SHP77 (cell line): ENCODE measurements at places on chromosomes 16 and 17.

GRCh38 chr16:270381-271255, 5.1 kb downstream of the RGS11 start:
- DNase-seq: no peak

- DNase-seq: no peak
Measured at GRCh38 chr16:84058664-84059063, 16.1 kb upstream of the SLC38A8 start.

GRCh38 chr16:20318006-20318405, 9.3 kb downstream of the GP2 start:
- DNase-seq: no peak

DNA sequence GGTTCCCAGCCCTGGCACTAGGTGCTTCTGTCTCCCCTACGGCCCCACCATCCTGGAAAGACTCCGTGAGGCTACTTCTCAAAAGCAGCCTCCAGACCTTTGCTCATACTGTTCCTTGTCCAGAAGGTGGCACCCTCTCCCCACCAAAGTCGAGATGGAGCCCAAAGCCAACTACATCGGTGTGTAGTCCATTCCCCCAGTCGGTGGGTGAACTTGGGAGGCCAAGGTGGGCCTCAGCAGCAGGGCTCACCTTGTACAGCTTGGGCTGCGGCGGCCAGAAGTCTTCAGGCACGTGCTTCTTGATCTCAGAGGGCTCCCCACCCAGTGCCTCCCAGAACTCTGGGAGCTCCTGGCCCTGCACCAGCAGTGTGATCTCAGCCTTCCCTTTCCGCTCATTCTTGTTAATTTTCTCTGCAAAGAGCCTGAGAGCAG, 10.2 kb downstream of the FLII start:
- peak; percentile 83 for DNase-seq

DNA sequence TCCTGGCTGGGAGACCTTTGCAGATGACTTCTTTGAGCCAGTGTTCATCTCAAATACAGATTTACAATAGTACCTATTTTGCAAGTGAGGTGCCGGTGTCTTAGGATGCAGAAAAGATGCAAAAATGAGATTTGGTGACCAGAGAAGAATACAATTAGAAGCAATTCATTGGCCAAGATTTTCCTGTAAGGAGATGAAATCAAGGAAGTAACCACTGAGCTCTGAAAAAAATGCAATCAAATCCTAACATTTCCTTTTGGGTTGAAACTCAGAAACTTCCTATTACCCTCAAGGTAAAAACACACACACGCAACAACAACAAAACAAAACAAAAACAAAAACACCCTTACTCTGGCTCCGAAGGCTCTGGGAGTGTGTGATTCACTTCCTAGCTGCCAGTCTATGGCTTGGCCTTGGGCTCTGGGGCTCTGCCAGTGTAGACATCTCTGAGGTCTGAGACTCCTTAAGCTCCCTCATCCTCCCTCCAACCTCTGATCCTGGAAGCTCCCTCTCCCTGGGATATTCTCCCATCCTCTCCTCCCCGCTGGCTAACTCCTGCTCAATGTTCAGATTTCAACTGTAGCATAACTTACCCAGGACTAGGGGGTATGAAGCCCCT, 16.8 kb upstream of the MT4 start:
- DNase-seq: no peak

- no peak for DNase-seq
Measured at GRCh38 chr17:3688852-3689261, 7.1 kb downstream of the P2RX5 start.

DNA sequence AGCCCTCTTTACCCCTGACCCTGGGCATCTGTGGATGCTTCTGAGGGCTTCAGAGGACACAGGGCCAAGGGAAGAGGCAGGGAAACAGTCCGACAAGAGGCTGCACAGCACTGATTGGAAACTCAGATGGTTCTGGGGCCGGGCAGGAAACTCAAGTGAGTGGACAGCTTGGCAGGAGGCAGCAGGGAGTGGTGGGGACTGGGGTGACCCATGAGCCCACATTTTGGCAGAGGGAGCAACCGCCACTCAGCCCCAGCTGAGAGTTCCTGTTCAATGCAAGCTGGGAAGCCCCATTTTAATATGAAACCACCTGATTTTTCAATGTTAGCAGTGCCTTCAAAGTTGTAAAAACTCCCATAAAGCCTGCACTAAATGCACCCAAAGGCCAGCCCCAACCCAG, 1.5 kb upstream of the VASN start:
- DNase-seq: no peak

GRCh38 chr16:24667244-24667764, 62.1 kb upstream of the TNRC6A start:
- no peak for DNase-seq

DNA sequence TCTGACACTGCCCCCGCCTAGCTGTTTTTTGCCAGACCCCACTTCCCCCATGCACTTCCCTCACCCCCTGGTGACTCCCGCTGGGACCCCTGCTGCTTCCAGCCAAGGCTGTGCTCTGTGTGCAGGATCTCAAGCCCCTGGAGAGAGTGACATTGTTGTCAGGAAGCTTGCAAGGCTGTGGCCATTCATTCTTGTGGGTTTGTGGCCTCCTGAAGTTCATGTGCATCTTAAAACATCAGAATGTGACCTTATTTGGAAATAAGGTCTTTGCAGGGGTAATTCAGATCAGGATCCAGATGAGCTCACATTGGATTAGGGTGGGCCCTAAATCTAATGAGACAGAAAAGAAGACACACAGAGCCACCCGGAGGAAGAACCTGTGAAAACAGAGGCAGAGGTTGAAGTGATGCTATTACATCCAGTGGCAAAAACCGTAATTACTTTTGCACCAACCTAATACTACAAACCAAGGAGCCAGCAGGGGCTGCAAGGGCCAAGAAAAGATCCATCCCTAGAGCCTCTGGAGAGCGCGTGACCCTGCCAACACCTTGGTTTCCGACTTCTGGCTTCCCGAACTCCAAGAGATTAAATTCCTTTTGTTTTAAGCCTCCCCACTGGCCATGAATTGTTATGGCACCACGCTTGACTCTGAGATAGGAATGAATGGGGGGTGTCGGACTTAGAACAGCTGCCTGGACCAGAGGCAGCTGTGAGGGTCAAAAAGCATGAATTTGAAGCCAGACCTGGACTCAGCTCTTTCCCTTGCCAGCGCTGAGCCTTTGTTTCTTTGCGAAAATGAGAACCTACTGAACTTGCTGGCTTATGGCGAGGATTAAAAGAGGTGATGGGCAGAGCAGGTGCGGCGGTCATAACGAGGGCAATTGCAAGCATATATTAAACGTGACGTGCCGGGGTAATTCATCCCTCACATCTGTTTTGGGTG, 75.5 kb downstream of the BMERB1 start:
- no peak for DNase-seq

DNA sequence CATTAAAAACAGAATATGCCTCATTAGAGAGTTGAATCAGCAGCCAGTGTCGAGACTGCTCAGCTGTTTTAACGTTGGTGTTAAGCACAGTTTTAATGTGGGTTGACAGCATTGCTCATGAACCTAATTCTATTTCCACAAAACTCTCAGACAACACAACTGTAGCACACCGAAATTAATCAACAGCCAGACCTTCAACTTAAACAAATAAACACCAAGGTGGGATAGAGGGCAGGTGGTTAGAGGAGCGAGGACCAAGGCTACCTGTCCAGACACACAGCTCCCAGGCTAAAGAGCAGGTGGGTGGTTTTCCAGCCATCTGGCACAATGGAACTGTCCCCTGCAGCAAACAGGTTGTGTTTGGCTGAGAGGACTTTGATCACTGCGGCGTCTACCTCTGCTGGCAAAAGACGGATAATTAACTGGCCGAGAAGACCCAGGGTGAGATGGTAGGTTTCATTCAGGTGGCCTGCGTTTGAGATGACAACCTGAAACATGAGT, 69.6 kb upstream of the ATP2A3 start:
- no peak for DNase-seq

- no peak for DNase-seq
Measured at GRCh38 chr17:28509789-28510188, 3.6 kb downstream of the FOXN1 start.

DNA sequence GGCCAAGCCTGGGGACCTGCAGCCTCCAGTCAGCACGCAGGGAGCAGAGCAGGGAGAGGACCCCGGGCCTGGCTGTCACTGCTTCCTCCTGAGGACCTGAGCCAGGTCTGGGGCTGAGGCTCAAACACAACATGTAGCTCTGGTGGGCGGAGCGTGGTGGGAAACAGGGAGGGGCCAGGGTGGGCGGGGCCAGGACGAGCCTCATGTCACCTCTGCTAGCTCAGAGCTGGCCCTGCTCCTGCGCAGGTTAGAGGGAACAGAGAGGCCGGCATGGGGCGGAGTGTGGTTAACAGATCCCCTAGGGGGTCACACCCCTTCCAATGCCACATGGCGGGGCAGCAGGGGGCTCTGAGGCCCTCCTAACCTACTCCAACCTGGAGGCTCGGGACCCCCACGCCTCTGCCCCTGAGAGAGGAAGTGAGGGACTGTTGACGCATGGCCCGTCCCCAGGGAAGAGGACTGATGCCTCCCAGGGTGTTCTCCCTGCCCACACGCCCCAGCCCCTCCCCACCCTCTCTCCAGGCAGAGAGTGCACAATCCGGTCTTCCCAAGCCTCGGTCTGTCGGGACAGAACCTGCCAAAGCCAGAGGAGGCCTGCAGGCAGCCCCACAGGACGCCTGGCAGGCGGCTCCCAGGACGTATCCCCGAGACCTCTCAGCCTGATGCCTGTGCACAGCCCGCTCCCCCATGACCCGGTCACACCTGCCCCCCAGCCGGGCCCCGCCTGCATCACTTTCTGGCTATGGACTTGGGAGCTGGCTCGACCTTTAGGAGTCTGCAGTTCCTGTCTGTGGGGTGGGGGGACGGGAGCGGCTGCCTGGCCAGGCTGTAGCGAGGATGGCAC, 15.2 kb downstream of the PIEZO1 start:
- peak; percentile 77 for DNase-seq

DNA sequence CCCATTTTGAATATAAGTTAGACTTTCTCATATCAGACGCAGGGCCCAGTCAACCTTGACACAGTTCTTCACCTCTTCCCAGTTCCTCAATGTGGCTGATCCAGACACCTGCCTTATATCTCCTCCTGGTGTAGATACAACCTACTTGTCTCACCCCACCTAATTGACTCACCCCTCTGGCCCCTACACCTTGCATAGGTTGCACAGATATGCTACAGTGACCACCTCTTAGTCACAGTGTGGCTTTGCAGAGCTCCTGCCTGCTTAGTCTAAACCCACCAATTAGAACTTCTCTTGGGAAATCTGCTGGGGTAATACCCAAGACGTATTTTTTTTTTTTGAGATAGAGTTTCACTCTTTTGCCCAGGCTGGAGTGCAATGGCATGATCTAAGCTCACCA, 16.8 kb downstream of the CHP2 start:
- no peak for DNase-seq
